SW480 (cell line): ENCODE measurements at places on chromosomes 4 and X.

DNA sequence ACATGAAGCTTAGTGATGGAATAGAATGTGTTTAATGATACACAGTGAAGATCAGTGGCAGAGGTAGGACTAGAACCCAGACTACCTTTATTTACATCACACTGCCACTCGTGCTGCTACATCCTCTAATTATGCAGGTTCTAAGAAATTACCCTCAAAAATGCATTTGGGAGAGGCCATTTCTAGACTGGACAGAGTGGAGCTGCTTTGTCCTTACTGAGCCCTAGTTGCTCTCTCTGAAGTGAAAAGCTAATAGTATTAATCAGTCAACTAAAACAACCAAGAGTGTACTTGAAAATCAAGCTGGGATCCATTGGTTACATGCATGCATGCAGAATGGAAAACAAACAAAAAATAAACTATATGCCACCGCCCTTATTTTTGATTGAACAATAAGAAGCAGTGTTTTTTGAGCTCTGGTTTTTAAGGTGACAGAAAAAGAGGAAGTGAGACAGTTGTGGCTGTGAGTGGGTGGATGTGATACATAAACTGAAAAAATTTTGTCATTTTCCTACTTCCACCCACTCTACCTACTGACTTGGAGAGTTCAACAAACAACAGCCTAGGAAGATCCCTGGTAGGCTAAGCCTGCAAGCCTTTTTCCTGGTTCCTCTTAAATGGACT lies 6.8 kb upstream of the VSIG4 start:
- DNase-seq: no peak

DNA sequence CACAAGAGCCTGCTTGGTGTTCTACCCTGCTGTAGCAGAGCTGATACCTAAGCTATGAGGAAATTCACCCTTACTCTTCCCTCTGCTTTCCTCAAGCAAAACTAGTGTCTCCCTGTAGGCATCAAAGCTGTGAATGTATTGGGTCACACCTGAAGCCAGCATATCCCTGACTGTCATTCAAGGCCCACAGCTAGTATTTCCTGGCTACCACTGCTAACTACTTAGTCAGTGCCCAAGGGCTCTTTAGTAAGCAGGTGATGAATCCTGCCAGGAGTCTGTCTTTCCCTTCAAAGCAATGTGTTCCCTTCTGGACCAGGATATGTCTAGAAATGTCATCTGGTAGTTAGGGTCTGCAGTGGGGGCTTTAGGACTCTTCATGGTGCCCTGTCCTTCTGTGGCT lies 125.7 kb downstream of the RPA4 start:
- DNase-seq: no peak

GRCh38 chr4:185915271-185915670 lies 103.3 kb upstream of the SORBS2 start:
- no peak for DNase-seq

DNA sequence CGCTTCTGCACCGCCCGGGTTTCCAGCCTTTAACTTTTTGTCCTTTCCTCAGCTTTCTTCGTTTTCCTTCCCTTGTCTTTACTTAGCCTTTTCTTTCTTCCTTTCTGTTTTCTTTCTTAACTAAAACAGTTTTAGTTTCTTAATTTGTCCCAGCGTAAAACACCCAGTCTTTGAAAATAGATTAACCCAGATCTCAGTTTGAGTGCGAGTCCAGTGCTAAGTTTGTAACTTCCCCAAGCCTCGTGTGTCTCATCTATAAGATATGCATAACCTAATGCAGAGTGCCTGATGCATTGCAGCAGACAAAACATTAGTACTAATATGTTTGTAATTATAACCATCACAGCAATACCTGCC lies 460 bp upstream of the GEMIN8 start:
- DNase-seq: peak; percentile 6

GRCh38 chr4:1166509-1167243 lies 5.7 kb downstream of the SPON2 start:
- no peak for DNase-seq

- no peak for DNase-seq
Measured at GRCh38 chrX:115378471-115378870, 89.0 kb downstream of the LUZP4 start.

DNA sequence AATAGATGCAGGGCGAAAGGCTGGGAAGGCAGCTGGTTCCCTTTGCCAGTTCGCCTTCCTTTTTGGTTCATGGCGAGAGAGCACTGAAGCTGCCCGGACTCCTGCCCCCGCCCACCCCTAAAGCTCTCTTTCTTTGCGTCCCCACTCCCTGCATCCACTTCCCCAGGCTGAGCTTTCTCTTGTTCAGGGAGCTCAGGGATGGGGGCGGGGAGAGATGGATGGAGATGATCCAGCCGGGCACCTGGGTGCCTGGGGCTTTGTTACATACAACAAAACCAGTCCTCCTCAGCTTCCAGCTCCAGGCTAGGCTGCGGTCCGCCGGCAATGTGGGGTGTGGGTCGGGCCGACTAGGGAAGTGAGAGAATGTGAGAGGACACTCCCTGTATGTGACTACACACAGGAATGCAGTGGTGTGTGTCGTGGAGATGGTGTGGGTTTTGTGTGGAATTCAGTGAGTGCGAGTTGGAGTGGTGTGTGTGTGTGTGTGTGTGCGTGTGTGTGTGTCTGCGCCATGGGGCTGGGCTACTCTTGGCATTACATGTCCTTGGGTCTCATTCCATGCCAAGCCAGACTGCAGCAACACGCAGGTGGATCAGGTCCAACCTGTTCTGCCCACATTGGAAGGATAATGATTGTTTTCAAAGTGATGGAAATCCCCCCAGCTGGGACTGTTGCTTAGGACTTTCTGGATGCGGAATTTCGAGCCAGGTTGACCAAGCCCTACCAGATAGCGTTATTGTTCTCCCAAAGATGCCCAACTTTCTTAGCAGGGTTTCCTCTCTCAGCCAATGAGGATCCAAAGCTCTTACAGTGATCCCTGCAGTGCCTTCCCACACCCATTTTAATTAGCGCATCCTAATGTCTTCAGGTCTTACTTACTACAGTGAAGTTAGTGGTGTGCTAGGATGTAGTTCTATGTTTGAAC lies 149.4 kb upstream of the CHRDL1 start:
- DNase-seq: no peak

DNA sequence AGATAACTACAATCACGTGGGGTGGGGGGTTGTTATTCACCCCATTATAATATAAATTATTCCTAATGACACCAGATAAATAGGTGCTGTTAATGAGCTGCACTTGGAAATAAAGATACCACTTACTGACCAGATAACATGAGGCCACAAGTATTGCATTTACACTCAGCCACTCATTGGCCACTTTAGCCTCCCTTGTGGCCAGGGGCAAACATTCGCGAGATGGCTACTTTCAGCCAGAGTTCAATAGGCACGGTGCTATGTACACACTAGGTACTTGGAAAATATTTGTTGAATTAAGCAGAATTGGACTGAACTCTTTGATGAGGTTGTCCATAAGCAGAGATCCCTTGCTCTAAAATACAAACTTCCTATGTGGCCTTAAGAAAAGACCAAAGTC lies 713.7 kb upstream of the TENM3 start:
- DNase-seq: no peak

DNA sequence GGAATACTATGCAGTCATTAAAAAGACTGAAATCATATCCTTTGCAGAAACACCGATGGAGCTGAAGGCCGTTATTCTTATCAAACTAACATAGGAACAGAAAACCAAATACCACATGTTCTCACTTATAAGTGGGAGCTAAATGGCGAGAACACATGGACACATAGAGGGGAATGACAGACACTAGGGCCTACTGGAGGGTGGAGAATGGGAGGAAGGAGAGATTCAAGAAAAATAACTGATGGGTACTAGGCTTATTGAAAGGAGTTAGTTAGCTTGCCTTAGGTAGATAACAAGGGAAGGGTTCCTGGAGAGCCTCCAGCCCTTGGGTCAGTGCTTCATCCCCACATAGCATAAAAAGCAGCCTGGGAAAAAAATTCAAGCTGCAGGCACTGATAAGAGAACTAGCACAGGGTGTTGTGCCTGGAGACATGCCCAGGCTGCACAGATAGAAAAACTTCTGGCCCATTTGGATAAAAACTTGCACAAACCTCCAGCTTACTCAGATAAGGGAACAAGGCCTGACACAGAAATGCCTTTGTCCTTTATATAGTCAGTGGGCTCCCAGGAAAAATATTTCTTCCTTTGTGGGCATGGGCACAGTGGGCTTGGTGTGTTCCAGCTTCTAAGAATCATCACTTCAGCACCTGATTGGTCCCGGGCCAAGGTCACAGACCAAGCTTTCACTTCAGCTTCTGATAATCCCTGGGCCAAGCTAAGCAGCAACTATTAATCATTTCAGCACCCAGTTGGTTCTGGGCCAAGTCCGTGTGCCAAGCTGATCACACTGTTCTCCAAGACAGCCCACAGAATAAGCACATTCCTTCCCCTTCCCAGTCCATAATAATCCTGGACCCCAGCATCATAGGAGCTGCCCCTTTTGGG lies 23.1 kb upstream of the PWWP3B start:
- DNase-seq: no peak

- no peak for DNase-seq
Measured at GRCh38 chr4:142274137-142274536, 572.0 kb downstream of the INPP4B start.

DNA sequence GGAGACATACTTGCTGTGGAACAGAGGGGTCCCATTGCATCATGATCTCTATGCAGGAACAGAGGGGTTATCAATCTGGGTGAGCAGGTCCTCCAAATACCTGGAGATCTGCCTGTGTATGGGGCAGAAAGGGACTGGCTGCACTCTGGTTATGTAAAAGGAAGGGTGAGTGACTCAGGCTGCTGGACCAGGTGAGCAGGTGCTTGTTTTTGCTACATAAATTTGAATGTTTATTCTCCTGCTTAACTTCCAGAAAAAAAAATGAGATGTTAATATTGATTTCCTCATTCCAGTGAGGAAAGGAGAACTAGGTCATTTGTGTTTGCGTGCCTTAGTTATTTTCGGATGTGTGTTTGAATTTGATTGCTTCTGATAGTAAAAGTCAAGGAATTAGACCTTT lies 225.8 kb upstream of the TRAM1L1 start:
- DNase-seq: no peak

DNA sequence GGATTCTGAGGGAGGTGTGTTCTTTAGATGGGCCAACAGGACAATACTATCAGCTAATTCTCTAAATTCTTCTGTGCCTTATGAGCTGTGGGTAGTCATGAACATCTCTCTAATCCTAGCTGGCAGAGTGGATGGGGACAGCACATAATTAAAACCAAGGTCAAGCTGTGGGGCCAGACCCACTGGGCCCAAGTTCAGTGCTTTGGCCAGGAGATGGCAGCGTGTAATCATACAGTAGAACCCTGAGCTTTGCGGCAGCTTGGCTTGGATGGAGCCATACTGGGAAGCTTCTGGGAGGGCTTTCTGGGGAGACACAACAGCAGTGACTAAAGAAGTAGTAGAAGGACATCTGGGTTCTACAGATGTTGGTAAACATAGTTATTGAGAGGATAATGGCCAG lies 140.3 kb upstream of the CXCL13 start:
- peak; percentile 14 for DNase-seq

GRCh38 chrX:139826065-139827044 lies 106.5 kb downstream of the ATP11C start:
- DNase-seq: no peak

DNA sequence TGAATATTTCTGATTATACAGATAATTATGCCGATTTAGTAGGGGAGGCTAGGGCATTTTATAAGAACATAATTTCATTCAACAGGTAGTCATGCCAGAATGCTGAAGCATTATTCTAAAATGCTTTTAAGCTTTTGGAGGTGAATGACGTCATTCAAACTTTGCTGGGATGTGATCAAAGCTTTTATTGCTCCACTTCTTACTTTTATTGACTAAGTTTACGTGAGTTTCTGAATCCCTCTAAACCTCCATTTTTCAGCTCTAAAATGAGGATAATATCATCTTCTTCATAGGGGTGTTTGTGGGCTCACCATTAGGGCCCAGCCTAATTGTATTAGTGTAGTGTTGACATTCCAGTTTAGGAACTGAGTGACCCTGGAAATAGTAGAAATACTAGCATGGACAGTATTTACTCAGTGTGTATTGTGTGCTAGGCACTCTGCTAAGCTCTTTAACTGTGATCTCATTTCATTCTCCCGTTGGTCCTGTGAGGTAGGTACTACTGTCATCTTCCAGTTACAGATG lies 3.0 kb downstream of the WWC2 start:
- DNase-seq: no peak

DNA sequence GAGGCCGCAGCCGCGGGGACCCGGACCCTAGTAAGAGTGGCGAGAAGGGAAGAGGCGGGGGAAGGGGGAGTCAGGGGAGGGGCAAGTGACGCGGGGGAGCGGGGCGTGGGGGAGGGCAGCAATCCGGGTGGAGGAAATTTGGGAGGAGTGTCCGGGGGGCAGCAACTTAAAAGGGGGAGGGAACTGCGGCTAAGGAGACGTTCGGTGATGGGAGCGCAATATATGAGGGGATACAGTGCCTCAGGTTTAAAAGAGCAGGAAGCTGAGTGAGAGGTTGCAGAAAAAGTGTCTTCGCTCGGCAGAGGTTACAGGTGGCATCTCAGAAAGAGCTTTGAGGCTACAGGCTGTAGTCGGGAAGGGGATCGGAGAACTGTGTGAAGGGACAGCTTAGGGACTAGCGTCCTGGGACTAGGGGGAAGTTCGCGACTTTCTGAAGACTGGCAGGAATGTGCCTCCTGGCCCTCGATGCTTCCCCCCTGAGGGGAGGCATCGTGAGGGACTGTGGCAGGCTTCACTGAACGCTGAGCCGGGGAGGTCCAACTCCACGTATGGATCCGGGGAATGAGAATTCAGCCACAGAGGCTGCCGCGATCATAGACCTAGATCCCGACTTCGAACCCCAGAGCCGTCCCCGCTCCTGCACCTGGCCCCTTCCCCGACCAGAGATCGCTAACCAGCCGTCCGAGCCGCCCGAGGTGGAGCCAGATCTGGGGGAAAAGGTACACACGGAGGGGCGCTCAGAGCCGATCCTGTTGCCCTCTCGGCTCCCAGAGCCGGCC lies 519 bp downstream of the FOXO4 start:
- DNase-seq: peak; percentile 61

DNA sequence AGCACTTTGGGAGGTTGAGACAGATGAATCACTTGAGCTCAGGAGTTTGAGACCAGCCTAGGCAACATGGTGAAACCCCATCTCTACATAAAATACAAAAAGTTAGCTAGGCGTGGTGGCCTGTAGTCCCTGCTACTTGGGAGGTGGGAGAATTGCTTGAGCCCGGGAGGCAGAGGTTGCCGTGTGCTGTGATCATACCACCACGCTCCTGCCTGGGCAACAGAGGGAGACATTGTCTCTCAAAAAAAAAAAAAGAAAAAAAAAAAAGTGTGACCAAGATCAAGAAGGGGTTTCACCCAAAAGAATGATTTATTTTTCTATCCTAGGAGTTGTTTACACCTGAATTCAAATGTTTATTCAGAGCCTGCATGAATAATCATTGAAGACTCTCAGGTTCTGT lies 572.4 kb upstream of the GALNT7 start:
- no peak for DNase-seq

- no peak for DNase-seq
Measured at GRCh38 chr4:82748810-82749470, 49.7 kb downstream of the SCD5 start.

- DNase-seq: no peak
Measured at GRCh38 chrX:112678831-112679230, 907 bp downstream of the LHFPL1 start.

GRCh38 chr4:186854256-186854655 lies 130.6 kb upstream of the FAT1 start:
- DNase-seq: no peak

GRCh38 chrX:44876086-44876485 lies 3.1 kb downstream of the KDM6A start:
- no peak for DNase-seq
